Femur (tissue), 1 donor: ENCODE measurements at places on chromosomes 6 and 20.
A peak's percentile ranks its signal among the peaks of the same experiment; 100 is the strongest.

DNA sequence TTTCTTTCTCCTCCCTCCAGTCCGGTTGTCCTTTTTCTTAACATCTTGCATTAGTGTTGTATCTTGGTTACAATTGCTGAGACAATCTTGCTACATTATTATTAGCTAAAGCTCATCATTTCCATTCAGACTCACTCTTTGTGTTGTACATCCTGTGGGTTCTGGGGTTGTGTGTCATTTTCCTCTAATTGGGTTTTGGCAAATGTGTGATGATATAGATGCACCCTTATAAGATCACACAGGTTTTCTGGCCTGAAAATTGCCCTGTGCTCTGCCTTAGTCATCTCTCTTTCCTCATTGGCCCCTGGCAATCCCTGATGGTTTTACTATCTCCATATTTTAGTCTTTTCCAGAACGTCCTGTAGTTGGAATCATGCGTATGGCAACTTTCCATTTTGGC is 60.1 kb downstream of the PPP1R14C start:
- DNase-seq = no peak

DNA sequence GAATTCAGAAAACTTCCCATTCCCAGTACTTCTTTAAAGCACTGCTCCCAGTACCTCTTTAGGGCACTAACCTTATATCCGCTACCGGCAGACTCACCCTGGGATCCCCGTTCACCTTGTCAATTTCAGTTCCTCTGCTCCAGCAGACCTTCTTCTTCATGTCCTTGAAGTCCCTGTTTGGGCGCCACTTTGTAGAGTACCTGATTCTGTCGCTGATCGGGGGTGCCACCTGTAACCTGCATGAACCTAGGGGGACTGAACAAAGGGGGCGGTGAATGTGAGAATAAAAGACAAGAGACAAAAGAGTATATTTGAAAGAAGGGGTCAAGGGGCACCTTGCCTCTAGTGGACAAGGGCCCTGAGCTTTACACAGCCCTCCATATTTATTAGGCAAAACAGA is 4.9 kb upstream of the GINS1 start:
- DNase-seq = no peak

- no peak for DNase-seq
These were observed 3.1 kb upstream of the CAP2 start for GRCh38 chr6:17390276-17390675.

DNA sequence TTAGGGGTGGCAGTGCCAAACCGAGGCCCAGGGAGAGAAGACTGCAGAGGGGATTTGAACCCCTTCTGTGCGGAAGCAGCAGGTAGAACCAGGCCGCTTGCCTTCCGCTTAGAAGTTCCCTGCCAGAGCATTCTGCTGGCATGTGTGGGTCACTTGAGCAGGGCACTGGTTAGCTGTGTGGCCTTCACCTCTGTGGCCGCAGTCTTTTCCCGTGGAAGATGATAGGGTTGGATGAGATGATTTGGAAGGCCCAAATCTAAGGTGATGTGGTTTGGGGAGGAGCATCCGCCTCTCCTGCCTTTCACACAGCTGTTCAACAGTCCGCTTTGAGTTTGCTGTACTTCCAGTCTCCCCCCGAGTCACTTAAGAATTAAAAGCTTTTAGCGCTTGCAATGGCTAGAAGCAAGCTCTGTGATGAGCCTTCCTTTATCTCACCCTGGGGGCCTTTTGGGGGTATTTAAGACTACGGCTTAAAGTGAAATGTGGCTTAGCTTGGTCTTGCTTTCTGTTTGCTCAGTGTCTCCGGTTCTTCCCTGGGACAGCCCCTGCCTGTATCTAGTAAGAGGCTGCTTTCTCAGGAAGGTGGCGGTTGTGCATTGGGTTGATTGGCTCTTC is 743 bp downstream of the CMTR1 start:
- DNase-seq = no peak

DNA sequence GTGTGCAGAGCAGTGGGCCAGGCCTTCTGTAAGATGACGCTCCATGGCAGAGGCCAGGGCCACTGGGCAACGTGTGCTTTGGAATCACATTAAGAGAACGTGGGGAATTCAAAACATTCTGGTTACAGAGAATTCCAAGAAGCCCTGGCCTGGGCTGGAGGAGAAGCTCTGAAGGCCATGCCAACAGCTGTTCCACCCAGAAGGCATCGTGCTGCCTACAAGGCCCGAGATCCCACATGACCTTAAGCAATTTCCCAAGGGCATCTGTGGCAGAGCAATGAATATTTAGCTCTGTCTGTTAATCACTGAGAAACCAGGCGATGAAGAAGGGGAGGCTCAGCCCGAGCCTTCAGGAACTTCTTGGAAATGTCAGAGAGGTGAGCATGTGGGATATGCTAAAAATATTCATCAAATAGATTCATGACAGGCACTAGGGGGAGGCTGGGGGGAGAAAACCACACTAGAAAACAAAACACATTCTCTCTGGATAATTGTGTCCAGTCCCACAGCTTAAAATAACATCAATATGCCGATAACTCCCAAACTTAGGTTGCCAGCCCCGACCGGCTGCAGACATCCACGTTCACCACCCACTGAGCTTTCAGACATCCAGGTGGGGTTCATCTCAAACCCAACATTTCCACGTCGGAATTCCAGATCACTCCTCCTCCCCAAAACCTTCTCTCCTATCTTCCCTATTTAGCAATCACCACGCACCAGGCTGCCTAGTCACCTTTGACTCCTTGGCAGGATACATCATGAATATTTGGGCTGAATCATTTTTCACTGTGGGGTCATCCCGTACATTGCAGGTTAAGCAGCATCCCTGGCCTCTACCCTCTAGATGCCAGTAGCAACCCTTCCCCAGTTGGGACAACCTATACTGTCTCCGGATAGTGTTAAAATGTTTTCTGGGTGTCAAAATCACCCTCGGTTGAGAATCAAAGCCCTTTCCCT is 6.6 kb downstream of the SULF2 start:
- DNase-seq = no peak

DNA sequence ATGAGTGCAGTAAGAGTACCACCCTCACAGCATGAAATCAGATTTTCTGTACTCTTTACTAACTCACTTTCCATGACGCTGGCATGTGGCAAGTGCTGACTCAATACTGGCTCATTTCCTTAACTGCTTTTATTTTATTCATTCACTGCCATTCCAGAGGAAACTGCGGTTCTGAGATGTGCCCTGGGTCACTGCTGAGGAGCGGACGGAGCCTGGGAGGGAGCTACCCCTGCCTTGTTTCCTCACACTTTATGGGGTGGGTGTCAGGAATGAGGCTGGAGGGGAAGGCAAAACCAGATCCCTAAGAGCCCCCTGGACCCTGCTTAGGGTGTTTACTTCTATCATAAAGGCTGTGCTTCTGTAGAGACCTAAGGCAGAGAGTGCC is 14.4 kb downstream of the NT5E start:
- DNase-seq = peak; percentile 67

DNA sequence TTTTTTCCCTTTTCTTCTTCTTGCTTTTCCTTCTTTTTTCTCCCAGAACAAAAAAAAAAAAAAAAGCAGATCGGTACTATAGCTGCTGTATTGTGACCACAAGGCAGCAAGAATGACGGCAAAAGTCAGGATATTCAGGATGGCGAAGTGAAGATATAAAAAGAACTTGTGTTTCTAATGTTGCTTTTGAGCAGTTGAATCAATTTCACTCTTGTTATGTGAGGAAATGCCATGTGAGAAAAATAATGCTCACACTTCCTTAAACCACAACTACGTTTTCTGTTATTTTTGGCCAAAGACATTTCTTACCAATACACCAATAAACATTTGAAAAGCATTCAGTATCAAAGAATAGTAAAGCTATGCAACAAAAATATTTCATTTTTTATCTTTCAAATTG is 510.5 kb downstream of the HACE1 start:
- DNase-seq = no peak

DNA sequence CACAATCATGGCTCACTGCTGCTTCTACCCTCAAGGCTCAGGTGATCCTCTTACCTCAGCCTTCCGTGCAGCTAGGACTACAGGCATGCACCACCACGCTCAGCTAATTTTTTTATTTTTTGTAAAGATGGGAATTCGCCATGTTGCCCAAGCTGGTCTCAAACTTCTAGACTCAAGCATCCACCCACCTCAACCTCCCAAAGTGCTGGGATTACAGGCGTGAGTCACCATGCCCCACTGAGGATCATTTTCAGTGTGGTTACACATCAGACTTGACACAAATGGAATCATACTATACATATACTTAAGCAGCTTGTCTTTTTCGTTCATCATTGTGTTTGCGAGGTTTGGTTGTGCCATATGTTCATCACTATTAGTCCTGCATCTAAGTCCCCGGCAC is 26.6 kb downstream of the ZC3H12D start:
- DNase-seq = no peak

- no peak for DNase-seq
These were observed 32.0 kb downstream of the POM121L2 start for GRCh38 chr6:27280064-27280539.

DNA sequence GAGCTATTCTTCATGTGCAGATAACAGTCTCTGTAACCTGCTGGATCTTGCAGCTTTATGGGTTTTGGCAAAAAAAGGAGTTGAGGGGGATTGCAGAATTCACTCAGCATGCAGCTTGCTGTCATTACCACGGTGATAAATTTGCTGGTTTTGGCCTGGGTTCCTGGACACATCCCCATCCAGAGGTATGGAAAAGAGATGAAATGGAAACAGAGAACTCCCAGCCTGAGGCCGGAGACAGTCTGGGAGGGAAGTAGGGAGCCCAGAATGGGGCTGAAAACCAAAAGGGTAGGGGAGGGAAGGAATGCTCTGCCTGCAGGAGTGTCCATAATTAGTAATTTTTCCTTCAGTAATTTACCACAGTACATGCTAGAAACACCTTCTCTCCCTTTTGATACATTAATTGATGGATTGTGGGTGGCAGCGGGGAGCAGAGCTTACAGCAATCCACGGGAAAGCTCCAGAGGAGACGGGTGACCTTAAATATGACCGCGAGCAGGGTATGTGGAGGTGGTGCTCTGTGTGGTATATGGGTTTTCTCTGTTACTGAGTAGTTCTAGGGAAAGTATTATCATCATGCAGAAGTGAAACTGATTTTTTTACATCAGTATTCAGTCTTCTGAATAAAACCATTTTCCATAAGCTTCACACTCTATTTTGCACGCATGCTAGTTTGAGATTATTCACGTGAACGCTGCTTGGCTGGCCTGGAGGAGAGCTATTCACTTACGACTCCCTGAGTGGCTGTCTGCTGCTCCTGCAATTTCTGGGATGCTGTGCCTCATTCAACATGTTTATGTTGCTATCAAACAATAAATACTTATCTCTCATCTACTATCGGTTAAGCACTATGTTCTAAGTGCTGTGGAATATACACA is 66.3 kb upstream of the KCNK16 start:
- DNase-seq = peak; percentile 88

- DNase-seq = no peak
These were observed 41.0 kb downstream of the ZMYND8 start for GRCh38 chr20:47315339-47316056.

GRCh38 chr6:90233994-90234393 is 62.6 kb downstream of the BACH2 start:
- DNase-seq = no peak

- DNase-seq = peak; percentile 99
These were observed at the start of gene FITM2 for GRCh38 chr20:44310664-44311639. Gene FITM2, minus strand, starts transcription at chr20:44311202. Its CDS starts 54 bp downstream, at chr20:44311148.

- DNase-seq = no peak
These were observed 93.7 kb downstream of the CDS2 start for GRCh38 chr20:5220321-5221060.

- DNase-seq = peak; percentile 20
These were observed 72.9 kb upstream of the DSP start for GRCh38 chr6:7468382-7469081.

GRCh38 chr6:49384904-49385303 is 78.1 kb downstream of the MMUT start:
- DNase-seq = no peak

GRCh38 chr6:116012951-116013350 is 47.7 kb downstream of the FRK start:
- no peak for DNase-seq

GRCh38 chr6:81816380-81816779 is 63.9 kb upstream of the TENT5A start:
- no peak for DNase-seq
